ENCODE measurements at places on chromosomes 16 and 17.

- DNase-seq: no peak
Measured at GRCh38 chr17:10112962-10113361, 85.4 kb downstream of the GAS7 start.

DNA sequence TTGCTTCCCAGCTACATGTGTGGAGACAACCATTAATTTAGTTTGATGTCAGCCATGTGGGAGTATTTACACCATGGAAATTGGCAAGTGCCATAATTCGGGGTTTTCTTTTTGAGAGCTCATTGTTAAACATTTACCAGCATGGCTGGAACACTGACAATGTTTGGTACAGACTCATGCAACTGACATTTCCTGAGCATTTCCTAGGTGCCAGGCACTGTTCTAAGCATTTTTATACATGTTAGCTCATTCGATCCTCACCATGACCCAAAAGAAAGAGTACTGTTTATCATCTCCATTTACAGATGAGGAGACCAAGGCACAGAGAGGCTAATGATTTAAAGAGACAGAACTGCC lies 86.9 kb downstream of the FOXL1 start:
- no peak for DNase-seq

DNA sequence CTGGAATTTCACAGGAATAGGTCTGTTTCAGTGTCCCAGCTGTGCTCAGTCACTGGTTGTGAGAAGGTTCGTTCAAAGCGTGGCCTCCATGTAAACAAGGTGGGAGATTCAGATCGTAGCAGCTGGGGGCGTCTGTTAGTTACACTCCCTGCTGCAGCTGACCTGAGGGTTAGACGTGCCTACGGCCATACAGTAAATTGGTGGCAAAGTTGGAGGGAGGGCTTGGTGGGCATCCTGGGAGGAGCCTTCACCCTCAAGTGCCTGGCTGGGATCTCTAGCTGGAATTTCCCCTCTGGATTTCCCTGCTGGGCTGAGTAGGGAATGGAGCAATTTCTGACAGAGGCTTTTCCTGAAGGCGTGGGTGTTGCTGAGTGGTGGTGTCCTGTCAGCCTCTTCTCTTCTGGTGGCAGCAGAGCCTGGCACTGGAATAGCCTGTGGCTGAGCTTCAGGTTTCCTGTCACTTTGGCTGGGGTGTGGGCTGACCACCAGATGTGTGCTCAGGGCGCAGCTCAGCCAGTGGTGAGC lies 6.4 kb downstream of the FCSK start:
- DNase-seq: no peak

DNA sequence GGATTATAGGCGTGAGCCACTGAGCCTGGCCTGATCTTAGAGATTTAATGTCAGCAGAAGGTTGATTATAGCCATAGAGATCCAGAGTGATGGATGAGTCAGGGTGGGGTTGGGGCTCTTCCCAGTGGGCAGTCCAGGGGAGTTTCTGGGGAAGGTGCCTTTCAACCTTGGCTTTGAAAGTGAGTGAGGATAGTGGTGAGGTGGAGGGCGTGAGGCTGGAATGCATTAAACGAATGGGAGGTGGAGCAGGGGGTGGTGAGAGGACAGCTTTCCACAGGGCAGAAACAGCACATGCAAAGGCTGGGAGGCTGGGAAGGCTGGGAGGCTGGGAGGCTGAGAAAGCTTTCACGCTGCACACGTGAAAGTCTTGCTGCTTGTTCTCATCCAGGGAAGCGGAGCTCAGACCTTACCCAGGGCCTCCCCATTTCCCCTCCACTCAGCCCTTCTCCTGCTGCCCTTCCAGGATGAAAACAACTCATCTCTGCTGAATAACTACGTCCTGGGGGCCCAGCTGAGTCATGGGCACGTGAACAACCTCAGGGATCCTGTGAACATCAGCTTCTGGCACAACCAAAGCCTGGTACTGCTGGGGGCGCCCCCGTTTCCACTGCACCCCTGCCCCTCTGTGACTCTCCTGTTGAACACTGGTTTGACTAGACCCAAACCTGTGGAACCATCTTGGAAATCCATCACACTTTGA lies 22.3 kb downstream of the ADGRG5 start:
- DNase-seq: no peak

DNA sequence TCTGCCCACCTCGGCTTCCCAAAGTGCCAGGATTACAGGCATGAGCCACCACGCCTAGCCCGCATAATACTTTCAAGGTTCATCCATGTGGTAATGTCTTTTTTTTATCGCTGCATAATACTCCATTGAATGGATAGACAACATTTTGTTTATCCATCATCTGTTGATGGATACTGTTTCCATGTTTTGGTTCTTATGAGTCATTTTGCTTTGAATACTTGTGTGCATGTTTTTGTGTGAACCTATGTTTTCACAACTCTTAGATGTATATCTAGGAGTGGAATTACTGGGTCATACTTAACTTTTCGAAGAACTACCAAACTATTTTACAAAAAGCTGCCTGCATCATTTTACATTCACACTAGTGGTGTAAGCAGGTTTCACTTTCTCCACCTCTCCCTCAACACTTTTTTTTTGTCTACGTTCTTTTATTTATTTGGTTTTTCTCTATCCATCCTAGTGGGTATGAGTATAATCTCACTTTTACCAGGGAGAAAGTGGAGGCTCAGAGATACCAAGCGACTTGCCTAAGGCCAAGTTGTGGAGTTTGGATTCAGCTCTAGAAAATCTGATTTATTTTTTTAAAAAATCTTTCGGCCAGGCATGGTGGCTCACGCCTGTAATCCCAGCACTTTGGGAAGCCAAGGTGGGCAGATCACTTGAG lies 151.2 kb downstream of the CMIP start:
- no peak for DNase-seq

DNA sequence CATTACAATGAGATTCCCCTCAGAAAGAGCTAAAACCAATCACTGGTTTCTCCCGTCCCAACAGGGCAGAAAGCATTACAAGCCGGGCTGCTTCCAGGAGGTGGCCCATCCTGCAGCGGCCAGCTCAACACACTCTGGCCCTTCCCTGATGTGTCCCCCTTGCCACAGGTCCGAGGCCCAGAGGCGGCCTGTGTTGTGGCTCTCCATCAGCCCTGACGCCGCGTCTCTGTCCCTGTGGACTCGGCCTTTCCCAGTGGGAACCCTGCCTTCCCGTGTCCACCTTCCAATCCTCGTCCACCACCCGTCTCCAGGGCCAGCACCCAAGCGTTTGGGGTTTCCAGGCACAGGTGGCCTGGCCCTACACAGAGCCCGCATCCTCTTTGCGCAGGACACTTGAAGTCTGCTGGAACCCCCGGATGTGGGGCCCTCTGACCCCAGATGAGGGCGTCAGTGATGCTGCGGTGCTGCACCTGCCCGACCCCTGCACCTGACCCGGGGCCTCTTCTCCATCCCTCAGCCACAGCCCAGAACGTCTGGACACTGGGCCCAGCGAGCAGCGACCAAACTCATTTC lies 21.1 kb downstream of the RAB40B start:
- DNase-seq: no peak

DNA sequence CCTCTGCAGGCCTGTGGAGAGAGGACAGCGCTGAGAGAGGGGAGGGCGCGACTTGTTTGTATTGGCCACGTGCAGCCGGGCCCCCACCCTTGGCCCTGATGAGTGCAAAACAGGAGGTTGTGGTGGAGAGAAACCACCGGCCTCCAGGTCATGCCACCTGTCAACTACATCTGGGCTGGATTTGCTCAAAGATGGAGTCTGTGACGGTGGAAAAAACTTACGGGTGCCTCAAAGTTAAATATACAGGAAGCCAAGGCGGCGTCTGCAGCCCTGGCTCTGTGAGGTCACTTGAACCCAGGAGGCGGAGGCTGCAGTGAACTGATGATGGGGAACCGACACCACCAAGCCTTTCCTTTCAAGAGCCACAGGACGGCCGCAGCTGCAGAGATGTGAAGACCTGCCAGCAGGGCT lies 15.7 kb downstream of the C16orf74 start:
- DNase-seq: no peak

DNA sequence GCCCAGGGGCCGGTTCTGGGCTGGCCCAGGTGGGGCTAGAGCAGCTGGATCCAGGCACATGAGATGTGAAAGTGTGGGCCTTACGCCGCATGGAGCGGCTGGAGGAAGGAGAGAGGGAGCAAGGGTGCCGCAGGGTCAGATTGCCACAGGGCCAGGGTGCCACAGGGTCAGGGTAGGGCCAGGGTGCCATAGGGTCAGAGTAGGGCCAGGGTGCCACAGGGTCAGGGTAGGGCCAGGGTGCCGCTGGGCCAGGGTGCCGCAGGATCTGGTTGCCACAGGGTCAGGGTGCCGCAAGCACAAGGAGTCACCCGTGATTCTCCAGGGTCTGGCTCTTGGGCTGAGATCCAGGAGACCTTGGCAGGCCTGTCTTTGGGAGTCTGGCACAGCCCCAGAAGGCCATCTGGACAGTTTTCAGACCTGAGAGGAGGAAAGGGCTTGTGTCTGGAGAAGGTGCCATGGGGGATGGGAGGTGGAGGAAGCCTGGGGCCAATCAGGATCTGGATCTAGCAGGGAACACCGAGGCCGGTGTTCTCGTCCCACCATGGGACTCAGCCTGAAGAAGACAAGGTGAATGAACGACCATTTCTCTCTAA lies 13.1 kb upstream of the LASP1NB start:
- DNase-seq: no peak

DNA sequence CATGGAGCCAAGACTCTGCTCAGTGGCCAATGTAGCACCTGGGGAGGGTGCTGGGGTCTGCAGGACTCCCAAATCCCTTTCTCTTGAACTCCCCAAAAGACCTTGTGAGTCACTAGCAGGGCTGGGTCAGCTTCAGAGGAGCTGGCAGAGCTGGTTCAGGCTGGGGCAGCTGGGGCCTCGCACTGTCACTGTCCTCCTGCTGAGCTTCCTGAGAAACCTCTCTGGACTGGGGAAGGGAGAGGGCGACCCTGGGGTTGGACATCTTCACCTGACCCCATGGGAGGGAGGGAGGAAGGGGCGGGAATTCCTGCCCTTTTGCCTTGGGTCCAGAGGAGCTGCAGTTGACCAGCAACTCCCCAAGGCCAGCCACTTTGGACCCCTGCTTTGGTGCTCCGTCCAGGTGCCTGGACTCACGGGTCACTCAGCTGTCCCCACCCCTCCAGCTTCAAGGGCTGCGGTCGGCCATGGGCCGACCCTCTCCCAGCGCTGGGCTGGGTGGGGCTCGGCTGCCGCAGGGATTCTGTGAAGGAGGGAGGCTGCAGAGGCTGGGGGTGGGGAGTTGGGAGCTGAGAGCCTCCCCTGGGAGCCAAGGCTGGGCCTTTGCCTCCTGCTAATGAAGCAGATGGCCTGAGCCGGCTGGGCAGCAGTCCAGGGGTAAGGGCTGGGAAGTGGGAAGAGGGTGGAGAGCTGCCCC lies 9.2 kb downstream of the FMNL1 start:
- DNase-seq: no peak

DNA sequence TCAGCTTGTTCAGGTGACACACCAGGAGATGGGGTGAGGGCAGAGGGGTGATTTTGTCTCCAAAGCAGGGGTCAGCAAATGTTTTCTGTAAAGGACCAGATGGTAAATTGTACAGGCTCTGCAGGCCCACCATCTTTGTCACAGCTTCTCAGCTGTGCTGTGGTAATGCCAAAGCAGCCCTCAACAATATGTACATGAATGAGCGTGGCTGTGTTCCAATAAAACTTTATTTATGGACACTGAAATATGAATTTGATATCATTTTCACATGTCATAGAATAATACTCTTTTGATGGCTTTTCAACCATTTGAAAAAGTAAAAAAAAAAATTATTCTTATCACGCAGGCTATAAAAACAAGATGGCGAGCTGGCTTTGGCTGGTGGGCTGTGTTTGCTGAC lies 206.4 kb upstream of the RPL38 start:
- no peak for DNase-seq

GRCh38 chr17:3796110-3796821 lies 4.7 kb downstream of the ITGAE start:
- no peak for DNase-seq

DNA sequence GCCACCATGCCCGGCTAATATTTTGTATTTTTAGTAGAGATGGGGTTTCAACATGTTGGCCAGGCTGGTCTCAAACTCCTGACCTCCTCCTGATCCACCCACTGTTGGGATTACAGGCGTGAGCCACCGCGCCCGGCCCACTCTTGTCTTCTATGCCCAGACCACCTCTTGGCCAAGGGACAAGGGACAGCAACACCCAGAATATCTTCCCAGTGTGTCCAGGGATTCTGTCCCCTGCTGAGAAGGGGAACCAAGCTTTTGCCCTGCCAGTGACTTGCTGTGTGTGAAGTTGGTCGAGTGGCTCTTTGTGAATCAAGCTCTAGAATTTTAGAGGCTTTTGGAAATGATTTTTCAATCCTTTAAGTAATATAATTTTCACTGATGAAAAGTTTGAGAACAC lies 1.7 kb upstream of the MPO start:
- no peak for DNase-seq
